ENCODE measurements at places on chromosomes 11 and 22. TPM values are rescaled to one million over a fixed set of nuclear protein-coding genes. Genes with fewer than 3 reads are reported as not detected.

Gene NRGN
- total RNA-seq = not detected

Gene OLFML1
- total RNA-seq = not detected

Gene TPBGL
- not detected for total RNA-seq

Gene EMSY
- 32.2 TPM for total RNA-seq

Gene MRGPRX4
- total RNA-seq = not detected

Gene PCNX3
- 40.3 TPM for total RNA-seq

Gene CRYBA4
- total RNA-seq = not detected

Gene KIRREL3
- total RNA-seq = 1.7 TPM

Gene ZDHHC13
- total RNA-seq = 24.6 TPM

Gene UPK3A
- not detected for total RNA-seq

Gene PRODH
- total RNA-seq = 240 TPM

Gene RHOG
- 5.9 TPM for total RNA-seq

Gene OR51I1
- total RNA-seq = not detected

Gene OR4C46
- total RNA-seq = not detected

Gene C11orf86
- total RNA-seq = 0.37 TPM

Gene CTR9
- 21.9 TPM for total RNA-seq

Gene APLP2
- 89.9 TPM for total RNA-seq

Gene OR4S1
- total RNA-seq = not detected

Gene SERHL2
- total RNA-seq = 5.5 TPM

Gene NAALAD2
- total RNA-seq = 3.3 TPM

Gene CLP1
- not detected for total RNA-seq

Gene OR5B21
- total RNA-seq = not detected

Gene C22orf42
- not detected for total RNA-seq

Gene HORMAD2
- total RNA-seq = not detected

Gene ANO1
- 20.1 TPM for total RNA-seq

Gene PNPLA5
- not detected for total RNA-seq
